Endothelial cell (in vitro differentiated cells): ENCODE measurements at places on chromosomes 6 and 20. TPM values are rescaled to one million over a fixed set of nuclear protein-coding genes. Genes with fewer than 3 reads are reported as not detected.

DNA sequence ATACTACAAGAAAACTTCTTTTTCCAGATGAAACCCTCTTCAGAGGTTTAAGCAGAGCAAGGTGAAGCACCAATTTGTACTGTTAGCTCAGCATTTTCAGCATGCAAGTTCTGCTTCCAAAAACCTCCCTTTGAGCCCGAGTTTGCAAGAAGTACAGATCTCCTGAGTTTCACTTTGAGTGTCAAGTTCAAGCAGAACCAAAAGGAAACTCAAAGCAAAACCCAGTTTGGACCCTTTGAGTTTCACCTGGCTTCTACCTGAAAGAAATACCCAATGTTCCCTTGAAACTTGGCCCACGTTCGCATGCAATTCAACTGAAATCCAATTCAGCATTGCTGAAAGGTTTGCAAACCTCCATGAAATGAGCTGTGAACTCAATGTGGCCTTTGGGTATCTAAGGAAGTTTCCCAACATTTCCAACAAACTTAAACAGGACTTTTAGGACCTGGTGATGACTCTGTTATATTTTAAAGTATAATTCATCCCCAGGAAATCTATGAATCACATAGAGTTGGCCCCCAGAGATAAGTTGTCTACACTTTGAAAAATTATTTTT is 62.9 kb upstream of the HBS1L start:
- H3K36me3 ChIP-seq, result no peaks in the 10 kb centered on the region
- DNase-seq, result no peak
- H3K4me3 ChIP-seq, result no peak overlapping the region
- H3K27me3 ChIP-seq, result no peaks in the 10 kb centered on the region
- H3K4me1 ChIP-seq, result no peaks in the 10 kb centered on the region

- no peaks in the 10 kb centered on the region for H3K27me3 ChIP-seq
- no peak overlapping the region for H3K4me3 ChIP-seq
- H3K36me3 ChIP-seq, result peaks cover 17% of the 10 kb centered on the region
- no peaks in the 10 kb centered on the region for H3K4me1 ChIP-seq
- DNase-seq, result no peak
- no peak overlapping the region for H3K27ac ChIP-seq
These were observed 13.4 kb upstream of the TNFAIP3 start for GRCh38 chr6:137853569-137854213.

DNA sequence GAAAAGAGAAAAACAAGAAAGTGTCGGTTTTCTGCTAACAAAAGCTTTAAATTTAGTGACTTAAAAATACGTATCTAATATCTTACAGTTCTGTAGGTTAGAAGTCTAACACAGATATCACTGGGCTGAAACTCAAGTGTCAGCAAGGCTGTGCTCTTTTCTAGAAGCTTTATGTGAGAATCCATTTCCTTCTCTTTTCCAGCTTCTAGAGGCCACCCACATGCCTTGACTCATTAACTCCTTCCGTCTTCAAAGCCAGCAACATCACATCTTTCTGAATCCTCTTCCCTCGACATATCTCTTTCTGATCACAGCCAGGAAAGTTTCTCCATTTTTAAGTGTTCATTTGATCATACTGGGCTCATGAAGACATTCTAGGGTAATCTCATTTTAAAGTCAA is 262.0 kb downstream of the MAFB start:
- no peak overlapping the region for H3K4me3 ChIP-seq
- no peak overlapping the region for H3K27ac ChIP-seq
- H3K36me3 ChIP-seq, result no peaks in the 10 kb centered on the region
- no peak for DNase-seq

DNA sequence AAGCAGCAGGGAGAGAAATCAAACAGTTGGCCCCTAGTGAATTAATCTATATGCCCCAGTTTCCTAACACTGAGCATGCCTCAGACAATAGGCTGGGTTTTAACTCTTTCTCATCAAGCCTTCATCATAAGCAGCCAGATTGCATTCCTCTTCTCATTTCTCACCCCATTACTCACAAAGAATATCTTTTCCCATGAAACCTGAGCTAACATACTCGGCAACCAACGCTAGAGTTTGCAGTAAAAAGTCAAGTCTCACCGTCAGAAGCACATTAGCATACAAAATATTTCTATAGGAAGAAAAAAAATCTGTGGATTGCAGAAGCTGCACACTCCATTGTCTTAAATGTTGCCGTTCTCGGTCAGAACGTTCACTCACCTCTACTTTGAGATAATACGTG is 429.9 kb upstream of the ARID1B start:
- no peak for DNase-seq
- no peak overlapping the region for H3K4me3 ChIP-seq

DNA sequence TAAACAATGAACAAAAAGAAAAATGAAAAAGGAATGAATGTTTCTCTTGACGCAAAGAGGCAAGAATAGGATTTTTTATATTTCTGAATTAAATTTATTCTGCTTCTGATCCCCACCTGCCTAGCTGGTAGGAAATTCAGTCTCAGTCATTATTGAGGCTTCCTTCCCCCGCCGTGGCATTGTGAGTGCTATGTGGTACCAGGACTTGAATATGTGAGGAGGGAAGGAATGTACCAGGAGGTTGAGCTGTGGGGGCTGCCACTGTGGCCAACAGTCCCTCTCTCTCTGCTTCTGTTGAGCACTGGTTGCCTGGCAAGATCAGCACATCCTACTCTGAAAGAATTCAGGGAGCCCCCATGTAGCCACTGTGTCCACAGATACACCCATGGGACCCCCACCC is 368.1 kb upstream of the JARID2 start:
- peaks cover 3% of the 10 kb centered on the region for H3K27me3 ChIP-seq
- no peak for DNase-seq
- H3K27ac ChIP-seq, result no peak overlapping the region
- H3K4me3 ChIP-seq, result no peak overlapping the region
- peaks cover 51% of the 10 kb centered on the region for H3K4me1 ChIP-seq

GRCh38 chr6:90431576-90431975 is 134.9 kb upstream of the BACH2 start:
- H3K36me3 ChIP-seq, result no peaks in the 10 kb centered on the region
- H3K27me3 ChIP-seq, result peaks cover 1% of the 10 kb centered on the region
- no peak overlapping the region for H3K4me3 ChIP-seq
- no peak for DNase-seq

GRCh38 chr20:20492521-20493332 is 124.8 kb downstream of the INSM1 start:
- H3K27me3 ChIP-seq, result peaks cover 3% of the 10 kb centered on the region
- H3K4me3 ChIP-seq, result no peak overlapping the region
- peak; percentile 61 for DNase-seq
- peaks cover 3% of the 10 kb centered on the region for H3K36me3 ChIP-seq
- peak overlapping the region; percentile 95 for H3K27ac ChIP-seq

DNA sequence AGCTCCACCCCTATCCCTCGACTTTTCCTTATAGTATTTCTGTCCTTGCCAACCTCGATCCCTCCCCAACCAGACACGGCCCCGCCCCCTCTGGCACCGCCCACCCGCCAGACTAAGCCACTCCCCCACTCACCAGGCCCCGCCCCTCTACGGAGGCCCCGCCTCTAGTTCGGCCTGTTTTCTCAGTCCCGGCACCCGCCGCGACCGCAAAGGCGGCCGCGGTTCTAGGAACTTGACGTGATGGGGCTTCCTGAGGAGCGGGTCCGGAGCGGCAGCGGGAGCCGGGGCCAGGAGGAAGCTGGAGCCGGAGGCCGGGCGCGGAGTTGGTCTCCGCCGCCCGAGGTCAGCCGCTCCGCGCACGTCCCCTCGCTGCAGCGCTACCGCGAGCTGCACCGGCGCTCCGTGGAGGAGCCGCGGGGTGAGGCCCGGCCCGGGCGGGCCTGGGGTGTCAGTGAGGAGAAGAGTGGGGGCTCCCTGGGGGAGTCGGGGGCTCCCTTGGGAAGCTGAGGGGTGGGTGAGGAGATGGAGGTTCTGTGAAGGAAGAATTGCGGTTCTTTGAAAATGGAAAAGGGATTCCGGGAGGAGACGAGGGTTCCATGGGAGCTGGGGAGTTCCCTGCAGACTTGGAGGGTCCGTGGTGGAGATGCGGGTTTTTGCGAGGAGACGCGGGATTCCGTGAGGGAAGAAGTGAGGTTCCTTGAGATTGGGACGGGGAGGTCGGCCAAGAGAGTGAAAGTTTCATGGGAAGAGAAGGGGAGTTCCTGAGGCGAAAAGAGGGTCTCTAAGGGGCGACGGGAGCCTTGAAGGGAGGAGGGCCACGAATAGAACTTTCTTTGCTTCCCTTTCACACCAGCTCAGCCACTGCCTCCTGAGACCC is at the start of gene ACSS2:
ACSS2 (plus strand) TSS at position 207 of the 877 bp plus-strand sequence; CDS start at position 241, 34 bp downstream.
- H3K4me1 ChIP-seq, result peaks cover 34% of the 10 kb centered on the region
- peaks cover 4% of the 10 kb centered on the region for H3K36me3 ChIP-seq
- peak; percentile 98 for DNase-seq

GRCh38 chr6:15359335-15359862 is 113.5 kb downstream of the JARID2 start:
- H3K27me3 ChIP-seq, result peaks cover 6% of the 10 kb centered on the region
- no peaks in the 10 kb centered on the region for H3K36me3 ChIP-seq
- no peak overlapping the region for H3K27ac ChIP-seq
- peaks cover 19% of the 10 kb centered on the region for H3K4me1 ChIP-seq
- H3K4me3 ChIP-seq, result no peak overlapping the region

DNA sequence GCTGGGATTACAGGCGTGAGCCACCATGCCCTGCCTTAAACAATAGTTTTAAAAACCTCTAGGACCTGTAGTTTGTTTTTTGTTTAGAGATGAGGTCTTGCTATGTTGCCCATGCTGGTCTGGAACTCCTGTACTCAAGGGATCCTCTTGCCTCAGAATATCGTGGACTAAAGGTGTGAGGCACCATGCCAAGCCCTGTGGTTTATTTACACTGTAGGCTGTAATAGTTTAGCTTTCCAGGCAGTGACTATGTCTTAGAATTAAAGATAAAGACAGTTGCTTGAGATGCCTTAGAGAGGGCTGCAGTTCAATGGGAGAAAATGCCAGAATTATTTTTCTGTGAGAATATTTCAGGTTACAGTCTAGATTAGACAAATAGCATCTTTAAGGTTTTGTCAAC is 72.9 kb downstream of the SGK1 start:
- H3K4me3 ChIP-seq, result no peak overlapping the region
- H3K36me3 ChIP-seq, result no peaks in the 10 kb centered on the region
- H3K4me1 ChIP-seq, result peaks cover 11% of the 10 kb centered on the region
- no peak for DNase-seq
- H3K27me3 ChIP-seq, result no peaks in the 10 kb centered on the region

DNA sequence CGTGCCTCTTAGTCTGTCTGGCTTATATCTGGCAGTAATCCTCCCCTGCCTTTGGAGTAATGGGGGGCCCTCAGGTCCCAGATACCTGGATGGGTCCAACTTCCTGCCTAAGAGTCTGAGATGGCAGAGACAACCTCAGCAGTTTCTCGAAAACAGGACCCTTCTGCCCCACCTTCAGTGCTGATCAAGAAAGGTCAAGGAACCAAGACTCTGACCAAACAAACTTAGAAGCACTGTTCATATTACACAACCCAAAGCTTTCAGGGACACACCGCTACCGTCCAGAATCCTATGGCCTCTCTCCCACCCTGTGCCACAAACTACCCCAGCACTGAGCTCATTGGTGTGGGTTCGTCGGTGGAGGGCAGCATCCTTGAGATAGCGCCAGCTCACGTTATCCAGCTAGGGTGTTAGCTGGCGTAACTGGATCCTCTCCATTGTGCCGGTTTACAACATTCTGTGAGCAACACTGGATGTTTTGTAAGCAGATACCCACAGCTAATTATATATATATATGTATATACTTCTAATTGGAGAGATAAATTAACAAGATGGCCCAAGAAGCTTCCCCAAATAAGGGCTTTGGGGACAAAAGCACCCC is 7.6 kb upstream of the TMC2 start:
- H3K27me3 ChIP-seq, result peaks cover 2% of the 10 kb centered on the region
- no peak for DNase-seq
- no peaks in the 10 kb centered on the region for H3K4me1 ChIP-seq
- no peak overlapping the region for H3K4me3 ChIP-seq
- no peaks in the 10 kb centered on the region for H3K36me3 ChIP-seq
- H3K27ac ChIP-seq, result no peak overlapping the region

- H3K27me3 ChIP-seq, result no peaks in the 10 kb centered on the region
- no peak overlapping the region for H3K27ac ChIP-seq
- peaks cover 10% of the 10 kb centered on the region for H3K4me1 ChIP-seq
These were observed 44.1 kb upstream of the TSPYL1 start for GRCh38 chr6:116323863-116324262.

GRCh38 chr6:8057263-8057662 is 6.9 kb downstream of the BLOC1S5 start:
- H3K27ac ChIP-seq, result no peak overlapping the region
- no peak overlapping the region for H3K4me3 ChIP-seq
- H3K36me3 ChIP-seq, result peaks cover 2% of the 10 kb centered on the region
- DNase-seq, result no peak

DNA sequence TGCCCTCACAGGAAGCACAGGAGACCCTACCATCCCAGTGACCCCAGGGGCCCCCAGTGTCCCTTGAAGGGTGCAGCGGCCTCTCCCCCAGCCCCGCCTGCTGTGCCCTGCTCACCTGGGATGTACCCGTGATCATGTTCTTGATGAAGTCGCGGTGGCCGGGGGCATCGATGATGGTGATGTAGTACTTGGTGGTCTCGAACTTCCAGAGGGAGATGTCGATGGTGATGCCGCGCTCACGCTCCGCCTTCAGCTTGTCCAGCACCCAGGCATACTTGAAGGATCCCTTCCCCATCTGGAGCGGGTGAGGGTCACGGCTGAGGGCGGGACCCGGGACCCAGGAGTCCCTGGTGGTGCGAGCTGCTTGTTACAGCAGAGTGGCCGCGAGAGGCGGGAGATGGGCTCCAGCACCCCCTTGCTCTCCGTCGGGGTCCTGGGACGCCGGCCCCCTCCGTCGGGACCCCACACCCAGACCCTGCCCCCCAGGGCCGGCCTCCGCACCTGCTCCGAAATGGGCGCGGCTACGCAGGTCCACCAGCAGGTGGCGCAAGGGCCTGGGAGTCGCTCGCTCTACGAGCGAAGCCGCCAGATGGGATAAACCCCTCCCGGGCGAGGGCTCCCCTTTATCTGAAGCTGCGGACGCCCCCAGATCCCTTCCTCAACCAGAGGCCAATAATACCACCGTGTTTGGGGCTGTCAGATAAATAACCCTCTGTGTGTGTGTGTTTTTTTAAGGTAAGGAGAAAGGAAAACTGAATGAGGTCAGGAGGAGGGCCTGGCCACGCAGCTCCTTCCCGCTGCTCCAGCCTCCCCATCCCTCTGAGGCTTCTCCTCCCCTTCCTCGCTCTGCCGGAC is 2.9 kb downstream of the EEF1A2 start:
- H3K27ac ChIP-seq, result no peak overlapping the region
- H3K4me1 ChIP-seq, result no peaks in the 10 kb centered on the region
- peaks cover 15% of the 10 kb centered on the region for H3K36me3 ChIP-seq
- DNase-seq, result peak; percentile 82

GRCh38 chr6:67497749-67498148 is 1137.3 kb upstream of the ADGRB3 start:
- H3K27ac ChIP-seq, result no peak overlapping the region
- no peaks in the 10 kb centered on the region for H3K27me3 ChIP-seq
- no peaks in the 10 kb centered on the region for H3K4me1 ChIP-seq
- H3K36me3 ChIP-seq, result no peaks in the 10 kb centered on the region
- DNase-seq, result no peak

The BCAS1 gene
- total RNA-seq, result 0.05 TPM

The NXT1 gene
- 24.5 TPM for total RNA-seq

The COL9A1 gene
- 0.77 TPM for total RNA-seq

The NNAT gene
- total RNA-seq, result 0.54 TPM

The OPN5 gene
- 12.1 TPM for total RNA-seq

The TAF11 gene
- total RNA-seq, result 45.9 TPM

The IP6K3 gene
- not detected for total RNA-seq
